OCI-LY7 (cell line): ENCODE measurements at places on chromosomes 3 and 15. TPM values are rescaled to one million over a fixed set of nuclear protein-coding genes. Genes with fewer than 3 reads are reported as not detected.

Gene GABRG3
- not detected in 2 replicates for total RNA-seq

DNA sequence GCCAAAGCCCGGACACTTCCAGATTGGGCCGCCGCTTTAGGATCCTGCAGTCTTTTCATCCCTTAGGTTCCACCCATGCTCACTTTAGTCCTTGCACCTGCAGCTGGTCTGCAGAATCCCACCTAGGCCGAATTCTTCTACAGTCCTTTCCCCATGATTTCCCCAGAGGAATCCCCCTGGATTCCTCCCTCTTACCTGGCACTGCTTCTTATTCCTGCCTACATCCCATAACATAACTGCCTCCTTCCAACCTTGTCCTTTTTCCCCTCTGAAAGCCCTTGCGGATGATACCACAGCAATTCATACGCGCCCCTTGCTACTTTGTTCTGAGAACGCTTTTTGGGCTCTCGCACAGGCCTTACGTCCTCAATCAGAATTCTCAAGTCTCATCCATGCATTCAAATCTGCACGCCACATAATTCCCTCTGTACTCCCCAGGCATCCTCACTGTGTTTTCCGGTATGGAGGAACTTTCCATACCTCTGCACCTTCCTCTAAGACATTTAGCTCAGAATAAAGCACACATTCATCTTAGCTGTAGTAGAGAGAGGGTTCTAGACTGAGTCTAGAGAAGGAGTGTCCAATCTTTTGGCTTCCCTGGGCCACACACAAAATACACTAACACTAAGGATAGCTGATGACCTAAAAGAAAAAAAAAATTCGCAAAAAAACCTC is 619 bp downstream of the EIF2AK4 start:
- no peak for DNase-seq

Gene CEMIP
- not detected in 2 replicates for total RNA-seq

DNA sequence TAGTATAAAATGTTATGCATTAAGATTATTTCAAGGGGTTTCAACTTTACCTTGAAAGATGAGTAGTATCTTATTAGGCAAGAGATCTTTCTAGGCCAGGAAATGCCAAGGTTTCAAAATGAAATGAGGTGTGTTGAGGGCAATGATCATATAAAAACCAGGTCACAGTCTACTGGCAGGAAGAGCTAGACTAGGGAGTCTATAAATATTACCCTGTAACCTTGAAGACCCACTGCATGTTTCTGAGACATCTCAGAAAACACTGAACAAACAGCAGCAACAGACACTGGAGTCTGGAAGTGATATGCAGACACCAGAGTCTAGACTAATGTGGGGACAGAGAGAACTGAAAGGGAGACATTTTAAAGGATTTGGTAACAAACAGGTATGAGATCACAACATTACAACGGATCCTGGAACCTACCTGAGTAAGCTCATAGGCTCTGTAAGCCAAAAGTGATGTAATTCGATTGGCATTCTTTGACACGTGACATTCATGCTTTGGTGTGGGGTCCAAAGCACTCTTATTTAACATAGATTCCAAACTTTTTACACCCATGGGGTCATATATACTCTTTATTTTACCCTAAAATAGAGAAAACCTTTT is 15.0 kb downstream of the TASOR start:
- no peak for DNase-seq

DNA sequence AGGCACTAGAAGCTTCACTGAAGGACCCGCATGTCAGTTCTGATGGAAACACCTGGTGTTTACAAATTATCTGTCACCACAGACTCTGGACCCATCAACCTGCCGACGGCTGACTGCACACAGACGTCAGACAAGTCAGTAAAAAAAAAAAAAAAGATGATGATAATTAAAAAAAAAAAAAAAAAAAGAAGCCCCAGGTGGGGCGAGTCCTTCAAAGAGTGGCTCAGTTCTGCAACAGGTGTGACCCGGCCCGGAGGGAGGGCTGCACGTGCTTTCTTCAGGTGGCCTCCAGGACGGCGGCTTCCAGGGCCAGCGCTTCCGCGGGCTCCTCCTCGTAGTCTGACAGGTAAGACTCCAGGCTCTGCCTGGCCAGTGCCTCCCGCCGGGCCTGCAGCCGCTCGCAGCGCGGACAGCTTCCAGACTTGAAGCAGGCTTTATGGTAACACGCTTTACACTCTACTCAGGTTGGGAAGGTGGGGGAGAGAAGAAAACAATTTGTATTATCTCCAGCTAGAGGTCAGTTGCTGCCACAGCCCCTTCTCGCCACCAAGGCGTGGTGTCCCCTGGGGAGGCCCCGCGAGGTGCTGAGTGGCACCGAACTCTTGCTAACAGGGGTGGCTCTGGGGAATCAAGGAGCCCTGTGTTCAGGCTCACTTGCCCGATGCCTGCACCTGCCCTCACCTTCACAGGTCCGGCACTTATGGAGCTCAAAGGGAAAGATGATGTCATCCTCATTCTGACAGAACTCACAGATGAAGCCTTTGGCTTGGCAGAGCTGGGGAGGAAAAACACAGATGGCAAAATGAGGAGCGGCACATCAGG is 61.8 kb downstream of the RUBCN start:
- DNase-seq = peak; percentile 91

Gene HCN4
- not detected in 2 replicates for total RNA-seq

GRCh38 chr3:37666618-37667017 is 195.1 kb upstream of the CTDSPL start:
- DNase-seq = no peak

DNA sequence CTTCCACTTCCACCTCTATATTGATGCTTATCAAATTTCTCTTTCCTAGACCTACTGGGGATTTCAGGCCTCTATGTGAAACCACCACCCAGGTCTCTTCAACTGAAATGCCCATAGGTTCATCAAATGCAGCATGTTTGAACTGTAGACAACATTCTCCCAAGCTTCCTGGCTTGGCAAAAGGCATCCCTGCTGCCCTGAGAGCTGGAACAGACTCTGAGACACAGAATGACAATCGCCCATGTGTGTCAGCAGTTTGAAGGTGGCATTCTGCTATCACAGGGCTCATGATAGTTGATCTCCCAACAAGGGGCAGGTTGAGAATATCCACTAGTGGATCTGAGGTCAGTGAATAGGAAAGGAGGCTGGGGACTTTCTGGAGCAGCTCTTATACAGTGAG is 200.7 kb downstream of the RPLP1 start:
- no peak for DNase-seq

GRCh38 chr3:189794518-189794917 is 163.3 kb downstream of the TP63 start:
- DNase-seq = no peak

DNA sequence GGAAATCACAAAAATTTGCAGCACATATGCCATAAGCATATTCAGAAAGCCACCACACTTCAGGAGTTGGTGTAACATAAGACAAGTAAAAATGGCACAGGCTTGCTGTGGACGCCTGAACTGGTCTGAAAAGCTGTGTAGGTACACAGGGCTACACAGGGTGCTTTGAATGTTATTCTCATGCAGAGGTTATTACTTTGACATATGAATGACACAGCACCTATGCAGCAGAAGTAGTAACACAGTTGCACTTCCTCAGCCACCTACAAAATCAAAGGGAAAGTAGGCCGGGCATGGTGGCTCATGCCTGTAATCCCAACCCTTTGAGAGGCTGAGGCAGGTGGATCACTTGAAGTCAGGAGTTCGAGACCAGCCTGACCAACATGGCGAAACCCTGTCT is 54.5 kb downstream of the OSBPL10 start:
- DNase-seq = peak; percentile 73

Gene DZIP1L
- not detected in 2 replicates for total RNA-seq

DNA sequence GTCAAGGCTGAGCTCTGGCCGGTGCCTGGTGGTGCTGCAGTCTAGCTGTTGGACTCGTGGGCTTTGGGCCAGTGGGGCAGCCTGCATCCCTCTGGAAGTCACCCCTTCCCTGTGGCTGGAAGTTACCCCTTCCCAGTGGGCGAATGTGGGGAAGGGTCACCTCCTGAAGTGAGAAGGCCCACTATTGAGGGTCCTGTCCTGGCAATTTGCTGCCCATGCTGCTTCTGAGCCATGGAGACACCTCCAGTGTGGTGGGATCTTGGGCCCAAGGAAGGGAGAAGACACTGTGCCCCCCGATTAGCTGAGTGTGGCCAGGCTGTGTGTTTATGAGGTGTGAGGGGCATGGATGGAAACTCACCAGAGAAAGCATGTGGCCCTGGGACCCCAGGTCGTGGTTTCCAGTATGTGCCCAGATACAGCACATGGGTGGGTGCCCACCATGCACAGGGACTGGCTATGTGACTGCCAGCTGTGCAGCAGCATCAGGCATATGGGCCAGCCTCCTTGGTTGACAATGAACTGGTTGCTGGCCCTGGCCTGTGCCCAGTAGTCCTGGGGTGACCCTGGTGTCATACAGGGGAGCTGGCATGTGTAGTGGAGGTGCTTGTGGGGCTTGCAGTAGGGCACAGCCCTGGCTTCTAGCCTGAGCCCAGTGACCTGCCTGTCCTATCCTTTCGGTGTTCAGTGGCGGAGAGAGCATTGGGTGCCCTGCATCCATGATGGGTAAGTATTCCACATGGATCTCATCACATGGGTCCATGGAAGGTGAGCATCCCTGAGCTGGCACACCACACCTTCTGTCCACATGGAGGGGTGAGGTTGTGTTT is 221.2 kb downstream of the SNRPN start:
- no peak for DNase-seq

DNA sequence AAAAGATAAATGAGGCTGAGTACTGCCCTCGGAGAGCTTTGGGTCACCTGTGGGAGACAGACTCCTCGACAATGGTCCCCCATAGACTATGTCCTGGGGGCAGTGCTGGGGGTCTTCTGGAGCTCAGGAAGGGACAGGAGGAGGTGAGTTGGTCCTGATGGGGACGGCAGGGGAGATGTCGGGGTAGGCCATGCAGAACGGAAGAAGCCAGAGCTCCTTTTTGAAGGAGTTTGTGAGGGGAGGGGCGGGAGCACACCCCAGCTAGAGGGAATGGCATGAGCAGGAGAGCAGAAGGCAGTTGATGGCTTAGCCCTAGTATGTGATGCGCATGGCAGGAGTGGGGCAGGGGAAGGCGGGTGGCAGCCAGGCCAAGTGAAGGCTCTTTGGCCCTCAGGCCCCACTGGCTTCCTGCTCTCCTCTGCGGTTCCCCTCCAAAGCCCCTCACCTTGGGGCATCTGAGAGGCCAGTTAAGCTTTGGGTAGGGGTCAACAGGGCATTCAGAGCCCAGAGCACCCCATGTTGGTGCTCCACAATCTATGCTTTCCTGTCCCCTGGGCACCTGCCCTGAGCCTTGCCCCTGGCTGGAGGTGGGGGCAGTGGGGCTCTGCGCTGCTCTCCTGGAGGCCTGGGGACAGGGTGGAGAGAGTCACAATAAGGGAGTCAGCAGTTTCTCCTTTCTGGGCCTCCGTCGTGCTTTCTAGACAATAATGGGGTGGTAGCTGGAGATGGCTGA is 179.3 kb downstream of the SMAD6 start:
- no peak for DNase-seq

DNA sequence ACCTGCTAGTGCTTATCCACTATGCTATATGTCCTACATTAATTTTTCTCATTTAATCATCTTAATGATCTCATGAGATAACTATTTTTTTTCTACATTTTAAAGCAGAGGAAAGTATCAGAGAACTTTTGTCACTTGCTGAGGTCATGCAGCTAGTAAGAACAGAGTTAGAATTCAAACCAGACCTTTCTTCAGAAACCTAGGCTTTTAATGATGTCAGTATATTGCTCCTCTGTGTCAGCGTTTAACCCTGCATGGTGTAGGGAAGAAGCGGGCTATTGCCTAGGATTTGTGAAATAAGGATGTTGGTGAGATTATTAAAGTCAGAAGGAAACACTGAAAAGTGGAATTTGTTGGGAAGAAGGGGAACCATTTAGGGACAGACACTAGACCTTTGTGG is 121.2 kb downstream of the AKAP13 start:
- no peak for DNase-seq

Gene PRTG
- total RNA-seq = 0.15 TPM in 1 of 2 replicates, not detected in the other

Gene NANOGP8
- not detected in 2 replicates for total RNA-seq

- no peak for DNase-seq
Observed at GRCh38 chr3:5035692-5036391, 56.6 kb downstream of the BHLHE40 start.

Gene TM4SF18
- total RNA-seq = not detected in 2 replicates
